CD4-positive, alpha-beta T cell treated with Interleukin-21 for 1 hour (primary cell): ENCODE measurements at places on chromosomes 4 and X.
A peak's percentile ranks its signal among the peaks of the same experiment; 100 is the strongest.

DNA sequence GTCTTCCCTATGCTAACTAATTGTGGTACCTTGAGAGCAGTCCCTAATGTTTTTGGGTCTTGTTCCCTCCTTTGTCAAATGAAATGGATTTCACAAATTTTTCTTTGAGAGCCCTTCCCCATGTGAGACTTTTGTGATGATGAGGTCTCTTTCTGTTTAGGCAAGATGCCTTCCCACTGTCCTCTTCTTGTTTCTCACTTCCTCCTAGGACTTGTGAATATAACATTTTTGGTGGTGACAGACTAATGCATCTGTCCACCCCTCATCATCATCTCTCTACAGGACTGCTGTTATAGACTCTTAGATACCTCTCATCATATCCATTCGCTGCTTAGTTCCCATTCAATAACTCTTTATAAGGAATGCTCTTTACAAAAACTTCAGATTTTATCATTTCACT lies 8.7 kb upstream of the ANK2 start:
- DNase-seq = no peak

GRCh38 chr4:109672169-109672930 lies 30.9 kb downstream of the CASP6 start:
- no peak for DNase-seq

DNA sequence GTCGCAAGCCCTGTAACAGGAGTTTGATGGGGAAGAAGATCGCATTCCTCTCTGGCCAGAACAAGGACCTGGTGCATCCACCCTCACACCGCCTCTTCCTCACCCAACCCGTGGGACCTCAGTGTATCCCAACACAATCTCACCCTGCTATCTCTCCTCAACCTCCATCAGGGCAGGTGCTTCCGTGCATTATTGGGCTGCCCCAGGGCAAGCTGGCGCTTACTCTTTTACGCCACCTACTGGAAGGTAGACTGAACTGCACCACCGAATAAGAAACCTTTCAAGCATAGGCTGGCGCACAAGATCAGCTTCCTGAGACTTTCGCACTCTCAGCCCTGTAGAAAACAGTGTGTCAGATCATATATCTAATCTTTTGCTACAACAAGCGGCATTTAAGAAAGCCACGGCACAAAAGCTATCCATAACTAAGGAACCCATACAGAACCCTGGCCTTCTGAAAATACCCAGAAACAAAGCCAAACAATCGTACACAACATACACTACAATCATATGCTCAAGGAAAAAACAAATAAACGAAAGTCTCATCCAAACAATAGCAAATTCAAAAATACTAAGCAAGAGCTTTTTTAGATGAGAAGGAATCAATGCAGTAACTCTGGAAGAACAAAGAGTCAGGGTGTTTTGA lies 209.3 kb downstream of the UGT8 start:
- DNase-seq = peak; percentile 45

DNA sequence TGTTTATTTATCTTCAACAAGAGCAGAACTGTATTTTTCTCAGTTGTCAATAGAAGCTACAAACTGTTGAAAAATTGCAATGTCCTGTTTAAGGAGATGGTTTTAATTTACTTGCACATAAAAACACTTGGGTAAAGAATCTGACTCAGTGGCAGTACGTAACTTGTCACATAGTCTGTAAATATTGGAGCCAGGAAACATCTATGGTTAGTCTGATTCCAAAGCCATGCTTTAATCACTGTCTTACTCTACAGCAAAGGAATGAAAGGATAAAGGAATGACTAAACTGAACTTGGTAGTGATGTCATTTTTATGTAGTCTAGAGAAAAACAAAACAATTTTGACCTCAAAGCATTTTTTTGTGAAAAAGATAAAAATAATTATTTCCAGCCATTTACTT lies 537.2 kb downstream of the STIM2 start:
- no peak for DNase-seq

DNA sequence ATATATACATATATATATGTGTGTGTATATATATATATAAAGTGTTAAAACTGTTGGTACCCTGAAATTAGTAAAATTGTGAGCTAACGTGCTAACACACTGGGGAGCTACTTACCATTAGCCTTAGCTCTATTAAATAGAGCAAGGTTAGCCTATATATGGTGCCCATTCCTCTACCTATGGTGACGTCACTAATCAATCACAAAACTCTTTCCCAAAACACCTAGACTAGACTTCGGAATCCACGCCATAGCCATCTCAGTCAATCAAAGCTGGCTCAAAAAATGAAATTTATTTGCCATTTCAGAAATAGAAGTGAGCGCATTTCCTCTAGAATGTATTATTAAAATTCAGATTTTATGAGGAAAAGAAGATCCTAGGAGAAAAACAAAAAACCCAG lies 229.0 kb upstream of the TENM3 start:
- DNase-seq = no peak

- no peak for DNase-seq
These were observed 5.8 kb upstream of the CCNG2 start for GRCh38 chr4:77151241-77151640.

GRCh38 chr4:105399532-105400161 lies 74.2 kb downstream of the PPA2 start:
- no peak for DNase-seq

- DNase-seq = no peak
These were observed 64.8 kb downstream of the CBR4 start for GRCh38 chr4:168945291-168945690.
